ENCODE measurements at places on chromosomes 6 and 20.

DNA sequence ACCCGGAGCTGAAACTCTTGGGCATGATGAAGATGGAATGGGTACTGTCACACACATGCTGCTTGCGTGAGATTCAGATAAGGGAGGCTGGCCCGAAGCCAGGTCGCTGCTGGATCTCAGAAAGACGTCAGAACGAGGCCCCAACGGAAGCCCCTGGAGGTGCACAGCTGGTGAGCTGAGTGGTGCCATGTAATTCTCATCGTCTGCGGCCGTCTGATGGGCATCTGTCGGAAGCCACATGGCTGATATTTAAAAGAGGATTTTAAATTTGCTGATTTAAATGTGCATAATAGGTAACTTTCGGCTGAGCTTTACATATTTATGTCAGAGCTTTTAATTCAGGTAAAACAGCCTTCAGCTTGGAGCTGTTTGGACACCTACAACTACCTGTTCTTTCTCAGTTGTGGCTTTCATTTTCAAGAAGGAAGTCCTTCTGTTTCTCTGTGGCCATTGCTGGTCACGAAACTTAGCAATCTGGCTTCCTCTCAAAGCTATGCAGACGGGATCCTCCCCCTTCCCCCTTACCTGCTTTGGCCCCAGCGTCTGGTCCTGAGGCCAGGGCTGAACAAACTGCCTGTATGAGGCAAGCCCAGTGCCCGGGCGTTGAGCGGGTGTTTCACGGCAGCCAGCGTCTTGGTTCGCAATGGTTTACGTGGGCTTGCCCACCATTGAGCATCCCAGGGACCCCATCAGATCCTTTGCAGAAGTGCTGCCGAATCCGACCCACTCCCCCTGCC, 9.2 kb downstream of the SLCO4A1 start:
- DNase-seq, result peak; percentile 85

GRCh38 chr6:39260456-39260855, 31.2 kb upstream of the KCNK5 start:
- DNase-seq, result no peak

GRCh38 chr20:33518071-33518470, 28.2 kb downstream of the CBFA2T2 start:
- DNase-seq, result no peak

DNA sequence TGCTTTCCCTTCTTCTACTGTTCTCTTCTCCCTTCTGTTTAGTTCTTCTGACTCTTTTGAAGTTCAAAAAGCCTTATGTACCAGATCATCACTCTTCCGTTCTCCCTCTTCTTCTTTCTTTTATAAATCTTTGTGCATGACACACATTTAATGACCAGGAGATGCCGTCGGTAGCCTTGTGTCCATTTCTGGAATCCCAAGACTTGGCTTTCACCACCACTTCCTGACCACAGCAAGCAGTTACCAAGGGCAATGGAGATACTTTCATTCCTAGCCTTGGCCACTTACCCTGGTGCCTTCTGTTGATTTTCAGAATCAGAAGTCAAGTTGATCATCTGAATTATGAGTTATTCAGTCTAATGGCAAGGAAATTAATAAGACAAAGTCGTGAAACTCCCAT, 268.5 kb upstream of the QKI start:
- DNase-seq, result no peak

- no peak for DNase-seq
These were observed 133.4 kb upstream of the KCNG1 start for GRCh38 chr20:51156041-51156982.

DNA sequence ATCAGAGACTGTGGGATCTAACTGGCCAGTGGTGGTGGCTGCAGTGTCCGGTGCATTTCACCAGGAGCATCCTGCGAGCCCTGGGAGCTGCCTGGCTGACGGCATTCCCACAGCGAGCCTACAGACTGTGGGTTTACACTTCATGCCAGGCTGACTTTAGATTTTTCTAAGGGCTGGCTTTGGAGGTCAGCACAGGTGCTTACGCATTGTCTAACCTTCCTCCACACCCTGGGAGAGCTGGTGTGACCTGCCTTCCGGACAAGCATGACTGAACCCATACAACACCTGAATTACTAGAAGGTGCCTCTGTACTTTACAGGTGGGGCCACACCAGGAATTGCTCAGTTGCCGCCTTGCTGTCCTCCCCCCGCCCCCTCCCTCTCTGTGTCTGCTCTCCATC, 96.2 kb downstream of the RREB1 start:
- DNase-seq, result no peak

DNA sequence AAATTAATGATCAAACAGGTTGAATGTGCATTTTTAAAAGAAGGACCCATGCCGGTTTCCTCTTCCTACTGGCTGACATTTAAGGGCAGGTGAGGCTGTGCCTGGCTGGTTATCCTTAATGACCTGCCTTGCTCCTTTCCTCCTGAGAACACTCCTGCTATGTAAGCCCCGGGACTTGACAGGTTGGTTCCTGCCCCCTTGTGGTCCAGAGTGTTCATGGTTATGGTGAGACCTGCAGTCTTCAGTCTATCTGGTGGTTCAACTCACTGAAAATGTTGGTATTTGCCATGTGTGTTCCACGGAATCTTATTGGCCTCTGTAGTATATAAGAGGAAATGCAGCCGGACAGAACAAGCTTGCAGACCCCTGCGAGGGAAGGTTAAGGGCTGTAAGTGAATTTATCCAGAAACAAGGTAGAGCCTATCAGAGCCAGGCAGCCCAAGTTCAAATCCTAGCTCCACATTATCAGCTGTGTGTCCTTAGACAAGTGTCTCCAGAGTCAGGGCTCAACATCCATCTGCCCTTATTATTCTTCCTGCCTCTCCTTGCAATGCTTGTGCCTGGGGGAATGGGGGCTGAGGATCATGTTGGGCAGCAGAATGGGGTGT, 5.2 kb upstream of the BPIFA3 start:
- DNase-seq, result peak; percentile 2

DNA sequence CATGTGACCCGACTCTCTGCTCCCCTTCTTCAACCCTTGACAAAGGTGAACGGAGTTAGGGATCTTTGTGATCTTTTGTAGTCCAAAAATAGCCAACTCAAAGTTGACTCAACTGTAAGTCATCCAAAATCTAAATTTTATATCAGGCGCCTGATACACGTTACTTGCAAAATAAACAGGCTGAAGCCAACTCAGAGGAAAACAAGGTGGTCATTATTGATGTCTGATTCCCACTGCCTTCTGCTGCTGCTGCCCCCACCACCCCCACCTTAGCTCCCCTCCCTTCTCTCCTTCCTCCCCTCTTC, 13.2 kb upstream of the RNF8 start:
- DNase-seq, result no peak

- peak; percentile 3 for DNase-seq
These were observed 104.9 kb upstream of the PRDM1 start for GRCh38 chr6:105981002-105981887.

DNA sequence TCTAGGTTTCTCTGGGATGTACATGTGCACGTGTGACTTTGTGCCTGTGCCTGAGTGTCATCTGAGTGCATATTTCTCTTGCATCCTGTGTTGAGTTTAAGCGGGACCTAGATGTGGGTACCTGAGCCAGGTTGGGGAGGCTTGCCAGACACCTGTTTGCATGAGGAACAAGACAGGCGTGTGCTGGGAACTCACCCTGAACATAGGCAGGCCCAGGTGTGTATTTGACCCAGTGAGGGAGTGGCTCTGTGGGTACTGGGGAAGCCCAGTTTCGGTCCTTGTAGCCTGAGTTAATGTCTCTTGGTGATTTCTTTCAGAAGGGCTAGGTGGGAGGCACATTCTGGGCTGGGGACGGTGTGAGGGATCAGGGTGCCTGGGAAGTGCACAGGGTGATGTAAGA, 98.6 kb downstream of the TMEM170B start:
- no peak for DNase-seq

- no peak for DNase-seq
These were observed 1128.4 kb upstream of the MAP3K7 start for GRCh38 chr6:91715171-91715805.

DNA sequence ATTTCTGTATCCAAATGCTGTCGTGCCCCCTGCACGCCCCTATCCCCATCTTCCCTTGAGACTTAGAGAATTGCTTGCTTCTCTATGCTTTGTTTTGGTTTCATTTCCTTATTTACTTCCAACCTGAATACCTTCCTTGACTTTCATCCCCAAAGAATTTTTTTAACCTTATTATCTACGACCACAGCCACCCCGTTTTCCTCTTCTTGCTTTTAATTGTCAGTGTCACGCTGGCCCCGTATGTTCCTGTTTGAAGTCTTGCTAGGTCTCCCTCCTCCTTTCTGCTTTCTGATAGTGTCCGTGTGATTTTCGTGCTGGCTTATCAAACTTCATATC, 40.1 kb downstream of the RNF217 start:
- DNase-seq, result no peak

DNA sequence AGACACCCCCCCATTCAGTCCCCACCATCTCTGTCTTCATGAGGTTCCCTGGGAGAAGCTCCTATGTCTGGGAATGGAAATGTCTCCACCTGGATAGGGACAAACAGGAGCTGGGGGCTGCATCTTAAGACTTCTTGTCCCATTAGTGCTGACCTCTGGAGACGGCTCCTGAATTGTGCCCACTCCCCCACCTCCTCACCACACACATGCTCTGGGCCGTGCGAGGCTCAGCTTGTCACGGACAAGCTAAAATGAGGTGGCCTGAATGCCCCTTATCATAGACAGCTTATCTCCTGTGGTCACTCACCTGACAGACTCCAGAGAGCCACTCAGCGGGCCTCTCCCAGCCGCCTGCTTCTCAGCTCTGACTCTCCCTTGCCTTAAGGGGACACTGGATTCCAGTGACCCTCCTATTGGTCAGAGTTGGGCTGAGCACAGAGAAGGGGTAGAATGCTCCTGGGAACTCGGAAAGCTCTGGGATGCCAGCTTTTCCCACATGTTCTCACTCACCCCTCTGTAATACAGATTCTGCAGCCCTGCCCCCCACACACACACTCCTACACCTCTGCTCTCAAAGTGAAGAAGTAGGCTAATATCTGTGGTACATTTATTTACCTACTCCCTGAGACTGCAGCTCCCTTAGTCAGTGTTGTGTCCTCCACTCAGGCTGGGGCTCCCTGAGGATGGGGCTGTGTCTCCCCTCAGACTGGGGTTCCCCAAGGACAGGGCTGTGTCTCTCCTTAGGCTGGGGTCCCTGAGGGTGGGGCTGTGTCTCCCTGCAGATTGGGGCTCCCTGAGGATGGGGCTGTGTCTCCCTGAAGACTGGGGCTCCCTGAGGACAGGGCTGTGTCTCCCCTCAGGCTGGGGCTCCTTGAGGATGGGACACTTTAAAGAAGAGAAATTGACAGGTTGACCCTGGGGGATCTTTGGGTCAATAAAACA, 167.5 kb downstream of the VEGFA start:
- no peak for DNase-seq

DNA sequence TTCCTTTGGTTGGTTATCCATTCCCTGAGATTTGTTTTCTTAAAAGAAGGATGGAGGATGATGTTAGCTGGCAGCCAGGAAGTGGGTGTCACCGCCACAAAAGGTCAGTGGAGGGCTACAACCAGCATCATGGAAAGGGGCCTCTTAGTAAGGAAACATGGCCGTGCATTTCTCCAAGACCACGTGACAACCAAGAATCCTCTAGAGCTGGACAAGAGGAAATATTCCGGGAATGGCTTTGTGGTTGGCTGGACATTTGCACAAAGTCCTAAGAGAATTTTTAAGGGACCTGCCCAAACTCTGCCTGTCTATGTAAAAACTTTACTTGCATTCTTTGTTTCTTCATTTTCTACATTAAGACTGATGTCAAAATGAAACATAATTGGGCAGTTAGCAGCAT, 399.9 kb upstream of the MARCKS start:
- DNase-seq, result no peak

- no peak for DNase-seq
These were observed 112.6 kb downstream of the CDC5L start for GRCh38 chr6:44500074-44500473.

DNA sequence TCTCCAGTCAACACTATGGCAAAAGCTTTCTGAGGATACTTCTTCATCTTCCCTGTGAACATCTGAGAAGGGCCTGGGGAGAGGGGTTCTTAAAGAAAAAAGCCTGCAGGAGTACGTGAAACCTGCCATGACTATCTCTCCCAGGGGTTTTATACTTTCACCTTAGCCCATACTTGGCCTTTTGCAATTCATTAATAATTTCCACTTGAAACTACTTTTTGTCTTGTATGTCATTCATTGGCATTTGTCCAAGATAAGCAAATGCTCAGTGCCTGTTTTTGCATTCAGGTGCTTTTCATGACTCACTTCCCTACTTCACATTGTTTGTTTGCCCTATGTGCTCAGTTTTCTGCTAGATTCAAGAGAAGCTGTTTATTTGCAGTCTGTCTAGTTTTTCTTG, 580.3 kb upstream of the GJE1 start:
- DNase-seq, result no peak

DNA sequence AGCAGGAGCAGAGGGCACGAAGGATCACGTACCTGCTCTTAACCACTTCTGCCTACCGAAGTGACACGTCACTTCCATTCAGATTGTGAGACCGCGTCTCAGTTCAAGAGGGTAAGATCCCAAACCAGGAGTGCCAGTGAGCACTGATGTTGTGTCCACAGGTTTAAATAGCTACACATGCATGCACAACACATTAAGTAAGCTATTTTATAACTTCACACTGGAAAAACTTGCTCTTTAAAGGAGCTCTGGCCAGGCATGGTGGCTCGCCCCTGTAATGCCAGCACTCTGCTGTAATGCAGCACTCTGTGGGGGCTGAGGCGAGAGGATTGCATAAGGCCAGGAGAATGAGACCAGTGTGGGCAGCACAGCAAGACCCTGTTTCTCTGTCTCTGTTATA, 21.1 kb downstream of the ABHD12 start:
- no peak for DNase-seq

DNA sequence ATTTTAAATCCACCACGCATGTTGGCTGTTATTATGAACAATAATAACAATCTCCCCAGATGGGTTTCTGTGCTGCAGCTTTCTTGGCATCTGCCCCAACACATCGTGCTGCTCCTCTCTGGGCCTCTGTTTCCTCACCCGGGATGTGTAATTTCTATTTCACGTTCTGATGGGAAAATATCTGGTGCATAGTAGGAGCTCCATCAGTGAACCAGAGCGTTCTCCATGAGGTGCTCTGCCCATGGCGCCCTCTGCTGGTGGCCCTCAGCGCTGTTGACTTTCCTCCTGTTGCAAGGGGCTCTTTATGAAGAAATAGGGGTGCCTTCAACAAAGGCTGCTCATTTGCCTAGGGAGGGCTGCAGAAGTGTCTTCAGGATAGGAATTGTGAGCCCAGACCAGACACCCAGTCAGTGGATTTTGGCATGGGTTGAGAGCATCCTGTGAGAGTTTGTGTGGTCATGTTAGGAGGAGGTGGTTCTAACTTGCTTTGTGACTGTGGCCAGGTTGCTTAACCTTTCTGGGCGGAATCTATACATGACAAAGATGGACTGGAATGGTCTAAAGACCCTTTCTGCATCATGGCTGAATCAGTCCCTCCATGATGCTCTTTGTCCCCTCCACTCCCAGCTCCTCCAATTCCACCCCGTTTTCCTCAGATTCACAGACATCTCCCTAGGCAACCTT, 8.1 kb downstream of the SCRT2 start:
- peak; percentile 14 for DNase-seq

Data from activated naive CD4-positive, alpha-beta T cell (primary cell).